ENCODE measurements at places on chromosomes 5 and 9.

DNA sequence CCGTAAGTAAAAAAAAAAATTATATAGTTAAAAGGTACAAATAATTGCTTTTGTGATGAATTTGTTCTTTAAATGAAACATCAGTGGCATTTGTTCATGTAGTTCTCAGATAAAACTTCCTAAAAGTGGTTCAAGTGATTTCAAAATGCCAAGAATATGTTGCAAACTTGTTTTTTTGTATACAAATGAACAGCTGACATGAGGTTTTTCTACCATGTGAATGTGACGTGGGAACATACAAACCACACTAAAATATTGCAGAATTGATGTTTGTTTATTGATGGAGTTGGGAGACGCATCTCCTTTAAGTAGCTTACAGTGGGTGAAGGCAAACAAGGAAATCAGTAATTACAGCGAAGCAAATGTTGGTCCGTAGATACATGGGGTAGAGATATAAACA lies 16.9 kb downstream of the BASP1 start:
- DNase-seq, result no peak

DNA sequence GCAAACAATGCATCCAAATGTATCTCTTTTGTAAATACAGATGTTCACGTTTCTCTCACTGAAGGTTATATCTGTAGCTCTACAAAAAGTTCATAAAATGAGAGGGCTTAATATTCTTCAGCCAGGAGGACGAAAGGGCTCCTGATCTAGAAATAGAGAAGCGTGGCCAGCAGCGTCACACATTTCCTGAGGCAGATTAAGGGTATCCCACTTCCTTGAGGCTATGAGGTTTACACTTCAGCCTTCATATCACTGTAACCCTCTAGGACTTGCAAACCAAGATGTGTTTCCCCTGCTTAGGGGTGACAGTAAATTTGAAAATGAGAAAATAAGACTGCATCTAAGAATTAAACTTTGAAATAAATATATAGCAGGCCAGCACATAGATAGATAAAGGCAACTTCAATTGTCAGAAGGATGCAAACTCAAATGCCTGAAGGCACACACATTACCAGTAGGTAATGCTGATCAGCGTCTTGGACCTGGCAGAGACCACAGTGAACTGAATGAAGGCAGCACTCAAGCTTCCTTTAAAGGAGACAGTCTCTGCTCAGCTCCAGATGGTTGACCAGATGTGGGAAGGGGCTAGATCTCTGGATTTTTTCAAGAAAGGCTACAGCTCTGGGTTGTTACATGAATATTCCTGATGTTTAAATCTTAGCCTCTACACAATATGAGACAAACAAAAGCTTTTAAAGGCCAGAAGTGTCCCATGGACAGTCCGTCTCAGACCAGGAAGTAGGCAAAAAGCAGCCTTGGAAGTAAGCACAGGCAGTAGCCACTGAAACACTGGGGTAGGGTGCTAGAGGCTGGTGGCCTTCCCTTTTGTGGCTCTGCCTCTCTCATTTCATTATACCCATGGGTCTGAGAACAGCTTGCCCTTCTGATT lies 197.7 kb downstream of the MCTP1 start:
- DNase-seq, result no peak

DNA sequence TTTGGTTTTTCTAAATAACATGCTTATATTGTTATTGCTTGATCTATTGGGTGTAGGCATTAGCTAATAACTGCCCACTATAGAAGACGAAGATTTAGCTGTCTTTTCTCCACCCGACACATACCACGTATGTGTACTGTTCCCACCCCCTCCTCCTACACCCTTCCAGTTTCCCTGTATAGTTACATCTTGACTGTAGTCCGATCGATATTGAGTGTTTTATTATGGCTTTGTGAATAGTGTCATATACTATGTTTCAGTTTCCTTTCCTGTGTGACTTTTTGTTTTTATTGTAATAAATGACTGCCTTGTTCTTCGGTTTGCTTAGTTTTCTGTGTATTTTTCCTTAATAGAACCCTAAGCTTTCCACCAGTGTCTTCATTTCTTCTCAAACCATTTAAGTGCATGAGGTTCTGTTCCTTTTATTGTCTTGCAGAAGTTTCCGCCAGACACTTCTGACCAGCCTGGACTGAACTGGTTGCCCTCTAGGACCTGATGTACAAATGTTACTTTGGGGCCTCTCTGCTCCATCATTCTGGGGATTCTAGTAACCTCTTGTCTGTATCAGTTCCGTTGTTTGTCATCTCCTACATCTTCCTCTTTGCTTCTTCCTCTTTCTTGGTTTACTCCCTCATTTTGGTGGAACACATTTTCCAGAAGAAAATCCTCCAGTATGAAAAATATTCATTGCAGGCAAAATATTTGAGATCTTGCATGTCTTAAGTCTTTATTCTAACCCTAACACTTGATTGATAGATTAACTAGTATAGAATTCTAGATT lies 61.8 kb downstream of the PRKACG start:
- peak; percentile 15 for DNase-seq

DNA sequence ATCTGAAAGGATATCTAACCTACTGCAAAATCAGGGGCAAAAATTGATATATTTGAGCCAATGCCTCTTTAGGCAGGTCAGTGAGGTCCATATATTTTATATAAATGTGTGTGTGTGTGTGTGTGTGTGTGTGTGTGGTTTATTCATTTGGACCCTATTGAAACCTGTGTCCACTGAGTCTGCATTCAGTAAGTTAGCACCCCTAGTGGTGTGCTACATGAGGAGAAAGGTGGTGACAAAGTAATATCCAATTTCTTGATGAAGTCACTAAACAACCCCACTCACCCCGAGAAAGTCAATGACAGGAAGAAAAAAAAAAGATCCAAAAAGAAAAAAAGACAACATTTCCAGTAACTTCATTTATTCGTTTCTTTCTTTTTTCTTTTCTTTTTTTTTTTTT lies 4.1 kb downstream of the FBXW11 start:
- no peak for DNase-seq

- no peak for DNase-seq
Measured at GRCh38 chr9:18786911-18787650, 245.9 kb downstream of the SAXO1 start.

DNA sequence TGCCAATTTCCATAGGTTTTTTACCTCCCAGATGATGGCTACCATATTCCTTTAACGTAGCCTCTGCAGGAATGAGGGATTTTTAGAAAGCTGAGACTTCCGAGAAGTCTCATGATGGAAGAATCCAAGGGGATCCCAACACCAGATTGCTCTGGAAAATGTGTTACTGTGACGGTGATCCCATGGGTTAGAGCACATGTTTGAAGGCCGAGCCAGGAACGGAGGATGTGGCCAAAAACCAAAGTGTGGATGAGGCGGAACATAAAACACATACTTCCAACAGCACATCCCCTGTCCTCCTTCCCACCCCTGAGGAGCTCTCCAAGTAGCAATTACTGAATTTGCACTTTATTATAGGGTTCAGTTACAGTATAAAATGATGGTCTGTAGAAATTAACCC lies 82.6 kb downstream of the GPR21 start:
- DNase-seq, result no peak

DNA sequence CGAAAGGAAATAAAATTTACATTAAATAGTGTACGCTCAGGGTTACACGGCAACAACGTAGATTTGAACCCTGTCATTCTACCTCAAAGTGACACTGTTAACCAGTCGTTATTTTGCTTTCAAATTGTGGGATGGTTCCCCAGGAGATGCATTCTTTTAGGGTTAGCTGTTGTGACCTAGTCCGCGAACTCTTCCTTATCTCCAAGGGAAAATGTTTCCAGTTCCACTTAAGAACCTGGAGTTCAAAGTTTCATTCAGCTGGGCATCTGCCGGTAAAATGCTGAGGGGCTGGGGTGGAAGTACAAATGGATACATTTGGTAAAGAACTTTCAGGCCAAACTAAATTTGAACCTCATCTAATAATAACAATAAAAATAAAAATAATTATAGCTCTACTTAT lies 264.6 kb downstream of the NR3C1 start:
- no peak for DNase-seq

GRCh38 chr9:136416427-136416826 lies 6.0 kb downstream of the PMPCA start:
- no peak for DNase-seq

- no peak for DNase-seq
Measured at GRCh38 chr9:70772601-70773000, 348.8 kb downstream of the TRPM3 start.

DNA sequence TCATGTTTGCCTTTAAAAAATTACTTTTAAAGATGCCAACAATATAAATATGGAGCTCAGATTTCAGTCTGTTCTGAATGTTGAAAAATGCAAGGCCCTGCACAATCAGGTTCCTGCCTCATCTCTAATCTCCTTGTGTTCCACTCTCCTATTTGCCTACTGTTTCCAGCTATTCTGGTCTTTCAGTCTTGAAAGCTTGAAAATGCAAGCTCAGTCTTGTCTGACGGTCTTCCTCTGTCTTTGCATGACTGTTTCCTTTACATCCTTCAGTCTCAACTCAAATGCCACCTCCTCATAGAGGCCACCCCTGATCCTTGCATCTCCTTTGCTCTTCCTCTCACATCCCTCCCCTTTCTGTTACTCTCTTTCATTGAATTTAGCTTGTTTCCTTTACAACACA lies 354.9 kb downstream of the KIF4B start:
- DNase-seq, result no peak

DNA sequence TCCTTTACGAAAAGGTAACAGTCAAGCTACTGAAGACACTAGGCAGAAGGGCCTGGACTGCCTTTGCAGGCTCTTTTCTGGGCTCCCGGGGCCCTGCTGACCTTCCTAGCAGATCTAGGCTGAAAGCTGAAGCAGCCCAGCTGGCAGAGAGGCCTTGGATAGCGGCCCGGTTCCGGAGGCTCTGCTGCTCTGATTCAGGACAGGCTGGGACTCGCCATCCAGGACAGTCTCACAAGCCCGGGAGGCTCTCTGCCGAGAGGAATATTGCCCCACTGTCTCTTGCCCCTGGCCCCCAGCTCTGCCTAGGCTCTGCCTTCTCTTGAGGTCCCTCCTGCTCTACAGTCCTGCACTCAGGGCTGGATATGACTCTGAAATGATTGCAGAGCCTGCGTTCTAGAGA lies 67.8 kb downstream of the PSD2 start:
- peak; percentile 76 for DNase-seq

- DNase-seq, result no peak
Measured at GRCh38 chr5:56099346-56099745, 104.6 kb upstream of the IL6ST start.

- no peak for DNase-seq
Measured at GRCh38 chr5:14171046-14171445, 27.9 kb downstream of the TRIO start.

- DNase-seq, result no peak
Measured at GRCh38 chr5:13945271-13945670, 783 bp upstream of the DNAH5 start.

GRCh38 chr9:27485158-27485557 lies 38.9 kb upstream of the IFNK start:
- DNase-seq, result no peak

GRCh38 chr9:130107234-130107861 lies 53.6 kb downstream of the GPR107 start:
- DNase-seq, result peak; percentile 80

DNA sequence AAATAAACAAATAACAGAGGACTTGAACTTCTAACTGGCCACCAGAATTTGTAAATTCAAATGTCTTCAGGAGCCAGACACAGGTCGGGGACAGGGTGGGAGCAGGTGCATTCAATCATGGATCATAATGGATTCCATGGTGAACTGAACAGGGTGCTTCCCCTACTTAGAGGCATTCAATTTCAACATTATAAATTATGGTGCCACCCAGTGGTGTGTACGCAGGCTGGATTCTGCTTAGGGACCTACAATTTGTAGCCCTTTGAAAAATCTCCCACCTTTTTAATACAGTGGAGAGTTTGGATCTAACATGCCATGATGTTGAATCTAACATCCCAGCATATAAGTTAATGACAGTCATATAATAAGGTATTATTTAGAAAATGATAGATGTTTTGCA lies 22.3 kb downstream of the KLF9 start:
- peak; percentile 15 for DNase-seq

GRCh38 chr5:83956386-83956785 lies 235.7 kb upstream of the HAPLN1 start:
- no peak for DNase-seq

DNA sequence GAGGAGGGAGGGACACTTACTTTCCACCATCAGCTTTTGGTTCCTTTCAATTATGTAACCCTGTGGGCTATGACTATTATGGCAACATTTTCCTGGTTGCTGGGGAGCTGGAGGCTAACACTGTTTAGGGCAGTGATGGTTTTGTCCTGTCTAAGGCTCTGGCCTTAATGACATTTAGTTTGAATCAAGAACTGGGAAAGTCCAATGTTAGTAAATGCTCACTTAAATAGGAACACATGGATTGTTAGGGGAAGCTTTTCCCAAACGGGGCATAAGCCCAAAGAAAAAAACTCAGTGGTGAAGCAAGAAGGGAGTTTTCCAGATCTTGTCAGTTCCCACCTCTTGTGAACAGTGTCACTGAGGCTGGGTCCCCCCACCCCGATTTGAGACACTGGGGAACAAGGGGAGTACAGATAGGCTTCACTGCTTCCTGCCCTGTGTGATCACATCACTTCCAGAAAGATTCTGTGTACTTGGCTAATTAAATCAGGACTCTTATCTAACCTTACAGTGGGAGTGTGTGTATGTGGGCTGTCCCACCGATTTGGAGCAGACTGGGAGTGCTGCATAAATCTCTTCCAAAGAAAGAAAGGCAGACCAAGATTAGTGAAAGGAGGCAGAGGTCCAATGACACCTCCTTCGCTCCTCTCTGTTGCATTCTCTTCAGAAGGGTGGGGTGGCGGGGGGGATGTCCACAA lies 206.4 kb downstream of the PTTG1 start:
- DNase-seq, result no peak

GRCh38 chr5:15693933-15694332 lies 194.0 kb downstream of the FBXL7 start:
- no peak for DNase-seq

- no peak for DNase-seq
Measured at GRCh38 chr5:150209099-150209635, 19.3 kb downstream of the SLC6A7 start.

GRCh38 chr5:94267350-94267899 lies 351.0 kb downstream of the KIAA0825 start:
- no peak for DNase-seq

DNA sequence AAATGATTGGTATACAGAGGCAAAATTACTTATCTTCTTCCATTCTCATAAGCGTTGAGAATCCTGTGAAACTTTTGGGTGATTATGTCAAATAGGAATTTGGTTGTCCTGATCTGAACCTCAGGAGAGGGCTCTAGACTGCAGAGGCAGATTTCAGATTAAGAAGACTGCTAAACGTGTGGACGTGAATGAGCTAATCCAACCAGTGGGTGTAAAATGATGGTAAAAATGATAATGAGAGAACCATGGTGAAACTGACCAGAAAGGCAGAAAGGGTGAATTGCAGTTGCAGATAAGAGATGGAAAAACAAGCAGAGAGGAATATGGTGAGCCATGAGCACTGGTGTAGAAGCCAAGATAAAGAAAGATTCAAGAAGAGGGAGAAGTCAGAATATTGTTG lies 1200.2 kb upstream of the CDH6 start:
- DNase-seq, result no peak

All from midbrain (tissue), 1 donor.